Dermis blood vessel endothelial cell (primary cell): ENCODE measurements at places on chromosomes 5 and 9. TPM values are rescaled to one million over a fixed set of nuclear protein-coding genes. Genes with fewer than 3 reads are reported as not detected.

- no peak for DNase-seq
Observed at GRCh38 chr9:2798423-2798822, 45.5 kb downstream of the PUM3 start.

DNA sequence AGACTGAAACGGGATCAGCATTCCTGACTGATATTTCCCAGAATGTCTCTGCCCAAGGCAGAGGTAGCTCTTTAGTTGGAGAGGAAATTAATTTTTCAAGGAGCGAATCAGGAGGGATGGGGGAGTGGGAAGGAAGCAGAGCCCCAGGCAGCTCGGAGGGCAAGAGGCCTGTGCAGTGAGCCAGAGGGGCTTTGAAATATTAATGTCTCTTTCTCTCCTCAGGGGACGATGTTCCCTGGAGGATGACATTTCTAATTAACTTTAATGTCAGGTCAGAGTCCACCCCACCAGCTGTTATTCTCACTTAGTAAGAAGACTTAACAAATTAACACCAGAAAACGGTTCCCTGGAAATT, 45.6 kb downstream of the SLC6A7 start:
- DNase-seq: no peak

DNA sequence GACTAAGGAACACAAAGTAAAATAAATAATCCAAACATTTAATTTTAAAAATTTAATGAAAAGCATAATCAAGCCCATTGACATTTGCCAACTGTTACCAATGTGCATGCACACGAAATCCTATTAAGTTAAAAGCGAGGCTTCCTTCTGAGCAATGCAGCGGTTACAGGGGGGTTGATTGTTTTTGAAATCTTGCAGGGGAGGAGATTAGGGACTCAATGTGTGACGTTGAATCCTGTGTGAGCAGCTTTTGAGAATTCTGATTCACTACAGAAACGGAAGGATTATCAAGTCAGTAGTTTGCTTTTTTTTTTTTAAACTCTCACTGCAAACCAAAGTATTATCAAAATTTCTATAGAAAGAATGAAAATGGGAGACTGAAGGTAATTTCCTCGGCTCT, 109.5 kb downstream of the PRKACG start:
- DNase-seq: no peak

GRCh38 chr5:6659941-6660684, 26.9 kb downstream of the SRD5A1 start:
- no peak for DNase-seq

- DNase-seq: no peak
Observed at GRCh38 chr9:121476156-121476555, 23.5 kb downstream of the GGTA1 start.

DNA sequence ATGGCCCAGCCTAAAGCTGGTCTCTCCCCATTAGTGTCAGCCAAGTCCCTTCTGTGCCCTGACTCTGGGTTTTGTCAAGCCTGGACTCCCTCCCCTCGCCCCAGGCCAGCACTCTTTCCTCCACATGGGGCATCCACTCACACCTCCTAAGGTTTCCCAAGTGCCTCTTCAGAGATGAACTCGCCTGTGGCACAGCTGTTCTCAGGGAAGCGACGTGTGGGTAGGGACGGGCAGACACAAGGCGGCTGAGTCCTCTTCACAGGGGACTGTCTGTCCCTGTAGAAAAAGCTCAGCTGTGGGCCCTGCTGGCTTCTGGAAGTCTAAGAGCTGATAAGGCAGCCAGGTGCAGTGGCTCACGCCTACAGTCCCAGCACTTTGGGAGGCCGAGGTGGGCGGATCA, 78.5 kb downstream of the CACNA1B start:
- DNase-seq: no peak

DNA sequence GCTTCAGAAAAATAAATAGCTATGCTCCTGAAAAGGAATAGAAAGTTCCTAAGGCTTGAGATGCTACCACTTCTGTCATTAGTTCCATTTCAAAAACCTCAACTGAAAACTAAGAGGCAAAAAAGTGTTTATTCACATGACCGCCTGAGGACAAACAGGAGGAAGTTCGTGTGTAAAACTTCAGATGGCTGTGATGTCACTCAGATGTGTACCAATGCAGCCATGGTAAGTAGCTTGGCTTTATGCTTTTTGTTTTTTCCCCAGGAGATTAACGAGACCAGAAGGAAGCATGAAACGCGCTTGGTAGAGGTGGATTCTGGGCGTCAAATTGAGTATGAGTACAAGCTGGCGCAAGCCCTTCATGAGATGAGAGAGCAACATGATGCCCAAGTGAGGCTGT, 33.0 kb downstream of the LMNB1 start:
- no peak for DNase-seq

DNA sequence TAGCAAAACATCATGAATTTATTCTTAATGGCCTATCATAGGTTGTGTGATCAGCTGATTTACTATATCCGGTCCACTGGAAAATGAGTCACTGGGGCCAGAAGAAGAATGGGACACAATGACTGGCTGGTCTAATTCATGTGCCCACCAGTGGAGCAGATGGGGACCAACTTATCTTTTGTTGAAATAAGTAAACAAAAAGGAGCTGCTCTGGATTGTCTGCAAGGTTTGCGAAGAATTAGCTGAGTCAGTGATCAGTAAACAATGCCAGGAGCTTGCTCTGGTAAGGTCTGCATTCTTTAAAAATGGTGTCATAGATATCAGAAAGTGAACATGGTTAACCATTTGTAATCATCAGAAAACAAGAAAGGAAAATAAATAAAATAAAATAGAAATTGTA, 128.0 kb downstream of the RASEF start:
- peak; percentile 42 for DNase-seq

GRCh38 chr5:115661101-115661500, 35.3 kb upstream of the TMED7 start:
- DNase-seq: no peak

- no peak for DNase-seq
Observed at GRCh38 chr5:124240732-124241131, 505.7 kb downstream of the ZNF608 start.

DNA sequence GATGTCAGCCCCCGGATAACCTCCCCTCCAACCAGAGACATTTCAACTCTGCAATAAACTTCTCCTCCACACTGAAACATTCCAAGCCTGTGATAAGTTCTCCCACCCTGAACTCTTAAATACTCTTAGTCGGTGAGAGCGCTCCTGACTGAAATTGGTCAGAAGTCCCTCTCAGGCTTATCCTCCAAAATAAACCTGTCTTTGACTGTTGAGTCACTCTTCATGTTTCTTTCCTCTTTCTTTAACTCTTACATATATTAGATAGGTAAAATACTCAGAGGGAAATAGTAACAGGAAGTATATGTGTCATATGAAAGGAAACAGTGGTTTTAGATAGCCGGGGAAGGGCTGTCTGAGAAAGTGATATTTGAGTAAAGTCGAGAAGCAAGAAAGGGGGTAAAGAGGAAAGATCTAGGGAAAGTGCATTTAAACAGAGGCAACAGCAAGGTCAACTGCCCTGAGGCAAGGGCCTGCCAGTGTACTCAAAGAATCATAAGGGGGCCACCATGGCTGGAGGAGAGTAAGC, 11.0 kb upstream of the FAM81B start:
- DNase-seq: no peak

DNA sequence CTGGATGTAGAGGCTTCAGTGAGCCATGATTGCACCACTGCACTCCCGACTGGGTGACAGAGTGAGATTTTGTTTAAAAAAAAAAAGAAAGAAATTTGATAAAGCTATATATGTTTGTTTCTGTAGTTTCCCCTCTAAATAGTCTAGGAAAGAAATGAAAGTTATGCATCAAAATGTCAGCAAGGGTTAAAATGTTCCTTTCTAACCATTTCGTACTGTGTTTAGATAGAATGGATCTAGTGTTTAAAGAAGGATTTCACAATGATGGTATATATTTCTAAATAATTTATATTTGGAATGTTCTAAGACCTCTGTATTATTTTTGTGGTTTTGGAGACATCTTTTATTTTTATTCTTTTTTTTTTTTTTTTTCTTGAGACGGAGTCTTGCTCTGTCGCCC, 22.7 kb downstream of the TEK start:
- no peak for DNase-seq

DNA sequence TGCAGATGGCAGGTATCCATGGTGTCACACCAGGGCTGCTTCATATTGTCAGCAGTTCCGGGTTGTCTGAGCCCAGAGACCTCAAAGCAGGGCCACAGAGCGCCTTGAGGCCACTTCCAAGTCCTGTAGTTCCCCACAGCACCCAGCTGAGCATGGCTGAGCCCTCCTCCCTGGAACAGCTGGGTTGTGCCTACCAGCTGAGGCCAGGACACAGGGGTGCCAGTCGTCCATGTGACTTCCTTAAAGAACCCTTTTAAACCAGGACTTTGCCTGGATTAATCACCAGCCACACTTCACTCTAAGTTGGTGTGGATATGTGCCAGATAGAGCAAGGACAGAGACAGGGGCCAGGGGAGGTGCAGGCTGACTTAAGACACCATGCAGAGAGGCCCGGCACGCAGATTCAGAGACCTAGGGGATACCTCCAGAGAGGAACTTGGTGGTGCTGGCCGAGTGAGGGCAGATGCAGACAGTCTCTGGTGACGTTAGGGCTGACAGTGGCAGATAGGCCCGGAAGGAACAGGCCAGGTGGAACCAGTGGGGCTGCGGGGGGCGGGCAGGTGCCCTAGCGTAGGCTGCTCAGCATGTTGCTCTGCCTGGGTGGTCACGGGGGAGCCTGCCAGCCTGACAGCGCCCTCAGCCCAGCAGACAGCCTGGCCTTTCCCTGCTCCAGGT, 142.7 kb downstream of the CACNA1B start:
- DNase-seq: no peak

DNA sequence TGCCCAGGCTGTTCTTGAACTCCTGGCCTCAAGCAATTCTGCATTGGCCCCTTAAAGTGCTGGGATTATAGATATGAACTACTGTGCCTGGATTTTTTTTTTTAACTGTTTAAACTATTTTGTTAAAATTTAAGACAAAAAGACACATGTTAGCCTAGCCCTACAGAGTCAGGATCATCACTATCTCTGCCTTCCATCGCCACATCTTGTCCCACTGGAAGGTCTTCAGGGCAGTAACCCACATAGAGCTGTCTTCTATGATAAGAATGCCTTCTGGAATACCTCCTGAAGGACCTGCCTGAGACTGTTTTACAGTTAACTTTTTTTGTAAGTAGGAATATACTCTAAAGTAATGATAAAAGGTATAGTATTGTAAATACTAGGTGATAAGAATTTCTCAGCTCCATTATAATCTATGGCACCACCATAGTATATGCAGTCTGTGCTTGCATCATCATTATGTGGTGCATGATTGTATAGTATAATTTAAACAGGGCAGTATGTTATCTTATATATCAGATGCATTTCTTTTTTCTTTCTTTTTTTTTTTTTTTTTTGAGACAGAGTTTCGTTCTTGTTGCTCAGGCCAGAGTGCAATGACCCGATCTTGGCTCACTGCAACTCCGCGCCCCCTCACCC, 52.7 kb downstream of the DENND4C start:
- DNase-seq: no peak

DNA sequence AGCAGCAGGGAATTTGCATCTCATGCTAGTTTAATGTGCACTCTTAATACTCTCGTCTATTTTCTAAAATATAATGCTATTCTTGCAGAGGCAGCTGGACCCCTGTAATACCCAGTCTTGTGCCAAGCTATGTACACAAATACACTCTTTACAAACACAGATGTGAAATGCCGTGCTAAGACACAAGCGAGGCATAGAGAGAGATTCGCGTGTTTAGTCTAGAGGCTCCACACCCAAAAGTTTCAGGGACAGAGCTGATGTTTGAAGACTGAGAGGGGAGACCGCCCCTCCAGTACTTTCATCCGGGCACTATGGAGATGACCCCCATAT, 1.2 kb downstream of the DPYSL3 start:
- DNase-seq: no peak

GRCh38 chr5:2617461-2617860, 134.0 kb downstream of the IRX2 start:
- DNase-seq: no peak

DNA sequence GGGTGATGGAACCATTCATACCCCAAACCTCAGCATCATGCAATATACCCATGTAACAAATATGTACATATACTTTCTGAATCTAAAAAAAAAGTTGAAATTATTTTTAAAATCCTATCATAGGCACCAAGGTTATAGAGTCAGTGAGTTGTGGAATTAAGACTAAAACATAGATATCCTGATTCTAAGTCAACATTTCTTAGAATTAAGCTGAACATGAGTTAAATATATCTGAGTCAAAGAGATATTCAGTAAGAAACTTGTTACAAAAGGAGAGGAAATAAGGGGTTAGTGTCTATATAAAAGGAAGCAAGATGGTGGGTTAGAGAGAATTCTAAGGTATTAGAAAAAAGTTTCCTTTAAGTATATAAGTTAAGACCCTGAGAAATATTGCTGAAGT, 89.9 kb downstream of the CCDC192 start:
- no peak for DNase-seq

GRCh38 chr9:33992632-33993031, 56.1 kb downstream of the UBAP2 start:
- no peak for DNase-seq

DNA sequence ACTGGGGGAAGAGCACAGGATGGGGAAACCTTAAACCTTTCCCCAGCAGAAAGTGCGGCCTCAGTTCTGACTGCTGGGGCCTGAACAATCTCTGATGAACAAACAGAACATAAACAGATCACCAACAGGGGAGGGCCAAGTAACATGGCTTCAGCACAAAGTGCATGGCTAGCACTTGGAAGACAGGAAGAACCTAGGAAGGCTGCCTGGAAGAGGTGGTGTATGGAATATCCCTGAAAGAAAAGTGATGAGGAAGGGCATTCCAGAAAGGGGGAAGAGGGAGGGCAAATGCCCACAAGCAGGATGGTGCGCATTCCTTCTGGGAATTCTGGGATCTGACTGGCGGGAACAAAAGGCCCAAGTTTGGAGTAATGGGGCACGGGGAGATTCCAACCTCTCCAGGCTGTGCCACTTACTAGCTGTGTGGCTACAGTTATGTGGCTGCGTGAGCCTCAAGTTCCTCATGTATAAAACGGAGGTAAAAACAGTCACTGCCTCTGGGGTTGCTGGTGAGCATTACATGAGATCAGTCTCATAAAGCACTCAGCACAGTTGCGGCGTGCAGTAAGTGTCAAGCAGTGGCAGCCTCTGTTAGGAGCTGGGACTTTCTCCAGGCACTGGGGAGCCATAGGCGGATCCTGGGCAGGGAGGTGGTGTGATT, 1.6 kb downstream of the PDGFRB start:
- DNase-seq: no peak

DNA sequence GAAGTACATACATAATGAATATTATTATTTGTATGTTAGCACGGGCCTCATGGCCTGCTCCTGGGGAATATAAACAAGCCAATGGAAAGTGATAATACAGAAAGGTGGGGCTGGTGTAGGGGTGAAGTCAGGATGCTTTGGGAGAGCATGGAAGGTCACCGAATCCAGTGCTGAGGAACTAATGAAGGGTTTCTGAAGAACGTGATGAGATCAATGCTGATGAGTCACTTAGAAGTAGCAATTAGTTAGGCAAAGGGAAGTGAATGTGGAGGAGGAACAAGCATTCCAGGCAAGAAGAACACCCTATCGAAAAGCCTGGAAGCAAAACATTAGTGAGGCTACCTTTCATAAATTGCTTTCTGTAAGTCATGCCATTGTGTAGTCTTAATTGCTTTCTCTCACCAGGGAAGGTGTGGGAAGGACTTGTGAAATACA, 2.1 kb downstream of the ANXA1 start:
- peak; percentile 75 for DNase-seq

The FTMT gene
- total RNA-seq: not detected in 2 replicates

The NUTM2F gene
- not detected in 2 replicates for total RNA-seq

The KIF4B gene
- 0.17 and 0.42 TPM in 2 replicates for total RNA-seq

The TRAPPC13 gene
- total RNA-seq: 29.0 and 29.3 TPM in 2 replicates

The SAXO1 gene
- total RNA-seq: not detected in 2 replicates

The CERCAM gene
- 25.4 and 32.9 TPM in 2 replicates for total RNA-seq

The ADCY2 gene
- not detected in 2 replicates for total RNA-seq

The CA9 gene
- not detected in 2 replicates for total RNA-seq

The PPP2R2B gene
- total RNA-seq: not detected in 2 replicates

The LECT2 gene
- total RNA-seq: not detected in 2 replicates

The MPDZ gene
- total RNA-seq: 130 and 175 TPM in 2 replicates

The SLC34A3 gene
- not detected in 2 replicates for total RNA-seq
